ENCODE measurements at places on chromosomes 6 and 20.
A peak's percentile ranks its signal among the peaks of the same experiment; 100 is the strongest.

- no peak for DNase-seq
These were observed 41.3 kb upstream of the ZMYND8 start for GRCh38 chr20:47397652-47398301.

GRCh38 chr6:169669147-169669546, 32.7 kb downstream of the WDR27 start:
- no peak for DNase-seq

- no peak for DNase-seq
These were observed 489.8 kb upstream of the SOX4 start for GRCh38 chr6:21103626-21104224.

- DNase-seq, result no peak
These were observed 90.7 kb upstream of the PRDM1 start for GRCh38 chr6:105995391-105995865.

DNA sequence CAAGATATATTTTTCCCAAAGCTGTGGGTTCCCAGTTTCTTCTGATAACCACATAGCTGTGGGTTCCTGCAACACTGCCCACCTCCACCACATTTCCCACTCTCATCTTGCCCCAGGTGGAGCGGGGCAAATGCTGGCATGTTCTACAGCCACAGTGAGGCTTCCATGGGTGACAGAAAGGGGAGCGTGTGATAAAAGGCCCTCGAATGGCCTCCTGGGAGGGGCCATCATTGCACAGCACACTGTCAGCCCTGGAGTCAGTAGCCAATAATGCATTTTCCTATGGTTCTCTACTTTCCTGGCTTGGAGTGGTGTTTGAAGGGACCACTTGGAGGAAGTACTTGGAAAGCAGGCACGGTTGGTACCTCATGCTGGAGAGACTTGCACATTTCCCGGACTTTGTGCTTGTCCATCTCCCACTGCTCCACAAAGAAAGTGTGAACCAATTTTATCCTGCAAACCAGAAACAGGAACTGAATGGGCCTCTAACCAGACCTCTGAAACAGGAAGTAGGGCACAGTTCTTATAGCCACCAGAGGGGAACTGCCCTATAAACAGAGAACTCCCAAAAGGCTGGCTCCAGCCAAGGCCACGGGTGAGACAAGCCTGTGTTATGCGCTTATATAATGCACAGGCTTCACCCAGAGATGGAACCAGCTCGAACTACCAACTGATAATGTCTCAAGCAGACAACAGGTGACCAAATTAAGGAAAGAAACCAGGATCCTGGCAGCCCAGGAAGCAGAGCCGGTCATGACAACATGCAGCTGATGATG, 8.6 kb downstream of the MAP3K5 start:
- peak; percentile 87 for DNase-seq

DNA sequence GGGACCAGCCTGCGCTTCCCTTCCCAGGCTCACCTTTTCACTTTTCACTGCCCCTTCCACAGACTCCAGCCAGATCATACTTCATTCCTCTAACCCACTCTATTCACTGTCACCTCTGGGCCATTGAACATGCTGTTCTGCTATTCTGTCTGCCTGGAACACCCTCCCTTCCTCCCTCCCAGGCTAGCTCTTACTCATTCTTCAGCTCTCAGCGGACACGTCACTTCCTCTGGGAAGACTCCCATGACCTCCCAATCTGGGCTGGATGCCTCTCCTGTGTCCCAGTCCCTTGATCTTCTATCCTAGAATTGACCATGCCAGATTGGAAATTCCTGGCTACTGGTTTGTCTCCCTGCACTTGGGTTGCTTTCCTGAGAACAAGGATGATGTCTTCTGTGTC, 5.0 kb downstream of the SLC12A5 start:
- DNase-seq, result no peak

- DNase-seq, result peak; percentile 42
These were observed 20.6 kb upstream of the ARHGAP18 start for GRCh38 chr6:129730477-129731165.

- DNase-seq, result peak; percentile 45
These were observed 82.1 kb downstream of the ADAT2 start for GRCh38 chr6:143368426-143368825.

DNA sequence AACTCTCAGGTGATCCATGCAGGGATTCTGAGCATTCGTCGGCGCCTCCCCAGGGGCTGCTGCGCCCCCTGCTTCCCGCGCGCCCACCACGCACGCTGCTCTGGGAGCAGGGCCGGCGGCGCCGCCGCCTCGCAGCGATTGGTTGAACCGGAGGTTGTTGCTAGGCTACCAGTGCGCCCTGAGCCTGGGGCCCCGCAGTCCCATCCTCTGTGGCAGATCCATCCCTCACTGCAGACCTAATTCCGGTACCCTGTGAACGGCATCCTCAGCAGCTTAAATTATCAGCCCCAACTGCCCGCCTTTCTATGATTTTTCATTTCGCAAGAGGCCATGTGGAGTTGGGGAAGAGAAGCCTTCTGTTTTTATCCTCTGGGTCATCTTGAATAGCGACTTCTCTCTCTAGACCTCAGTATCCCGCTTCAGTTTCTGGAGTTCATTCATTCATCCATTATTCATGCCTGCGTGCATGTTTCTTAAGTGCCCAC, 15.4 kb downstream of the PNPLA1 start:
- DNase-seq, result no peak

- DNase-seq, result no peak
These were observed 4.9 kb upstream of the ARFGAP1 start for GRCh38 chr20:63267691-63268090.

DNA sequence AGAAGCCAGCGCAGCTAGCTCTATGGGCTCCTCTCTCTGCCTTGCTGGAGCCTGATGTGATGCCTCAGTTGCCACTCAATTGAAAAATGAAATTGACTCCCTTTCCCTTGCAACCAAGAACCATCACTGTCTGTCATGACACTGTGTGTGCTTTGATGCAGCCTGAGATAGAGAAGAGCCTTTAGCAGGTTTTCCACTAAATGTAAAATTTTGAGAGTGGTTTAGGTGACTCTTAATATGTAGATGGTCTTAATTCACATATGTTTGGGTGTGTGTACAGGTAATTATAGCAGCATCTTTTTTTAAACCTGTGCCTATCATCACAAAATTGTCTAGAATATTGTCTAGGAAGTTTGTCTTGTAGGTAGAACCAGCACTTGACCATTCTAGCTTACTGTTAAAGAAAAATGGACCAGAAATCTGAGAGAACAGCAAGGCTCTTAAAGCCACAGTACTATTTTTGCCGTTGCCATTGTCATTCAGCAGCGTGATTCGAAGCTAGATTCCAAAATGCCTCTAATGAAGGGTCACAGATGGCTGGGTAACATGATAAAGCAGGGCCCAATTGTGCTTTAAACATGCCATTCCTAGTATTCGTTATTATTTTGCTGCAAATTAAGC, 1.3 kb downstream of the ARFGEF3 start:
- no peak for DNase-seq

- DNase-seq, result no peak
These were observed 320.9 kb downstream of the UTRN start for GRCh38 chr6:144606083-144606482.

- DNase-seq, result peak; percentile 73
These were observed 33.3 kb upstream of the TXLNB start for GRCh38 chr6:139325125-139325524.

DNA sequence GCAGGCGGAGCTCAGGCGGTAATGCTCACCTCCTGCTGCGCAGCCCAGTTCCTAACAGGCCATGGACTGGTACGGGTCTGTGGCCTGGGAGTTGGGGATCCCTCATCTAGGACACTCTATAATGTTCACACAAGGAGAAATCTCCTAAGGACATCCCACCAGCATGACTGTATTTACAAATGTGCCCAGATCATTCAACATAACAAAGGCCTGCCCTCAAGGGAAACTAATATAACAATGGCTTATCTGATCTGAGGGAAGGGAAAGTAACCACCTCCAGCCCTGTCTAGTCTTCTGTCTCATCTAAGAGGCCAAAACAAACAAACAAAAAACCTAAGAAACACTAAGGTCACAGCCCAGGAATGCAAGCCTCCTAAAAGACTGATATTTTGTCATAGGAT, 232.8 kb downstream of the RNGTT start:
- no peak for DNase-seq

DNA sequence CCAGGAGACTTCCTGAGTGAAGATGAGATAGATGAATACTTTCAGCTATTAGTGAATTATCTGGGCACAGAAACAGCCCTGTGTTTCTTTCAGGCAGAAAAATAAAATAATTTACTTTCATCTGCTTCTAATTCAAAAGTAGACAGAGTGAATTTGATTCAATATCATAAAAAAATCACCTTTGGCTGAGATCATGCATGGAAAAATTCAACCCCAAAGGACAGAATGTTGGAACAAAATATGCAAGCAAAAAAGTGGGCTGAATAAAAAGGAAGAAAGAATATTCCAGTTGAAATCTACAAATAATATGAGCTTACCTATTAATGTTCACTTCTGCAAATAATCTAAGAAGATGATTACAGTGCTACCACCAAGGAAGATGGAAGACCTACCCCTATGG, 546.9 kb downstream of the TFAP2B start:
- DNase-seq, result no peak

DNA sequence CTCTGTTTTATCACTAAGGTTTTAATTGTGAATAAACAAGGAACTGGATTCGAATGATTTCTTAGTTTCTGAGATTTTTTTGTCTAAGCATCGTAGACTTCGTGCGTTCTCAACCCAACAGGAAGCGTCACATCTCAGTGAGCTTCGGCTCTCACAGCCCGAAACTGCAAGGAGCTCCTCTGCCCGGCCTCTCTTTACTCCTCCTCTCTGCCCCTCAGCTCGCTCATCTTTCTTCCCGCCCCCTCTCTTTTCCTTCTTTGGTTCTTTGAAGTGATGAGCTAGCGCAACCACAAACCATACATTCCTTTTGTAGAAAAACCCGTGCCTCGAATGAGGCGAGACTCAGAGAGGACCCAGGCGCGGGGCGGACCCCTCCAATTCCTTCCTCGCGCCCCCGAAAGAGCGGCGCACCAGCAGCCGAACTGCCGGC, 480 bp upstream of the NT5E start:
- no peak for DNase-seq

DNA sequence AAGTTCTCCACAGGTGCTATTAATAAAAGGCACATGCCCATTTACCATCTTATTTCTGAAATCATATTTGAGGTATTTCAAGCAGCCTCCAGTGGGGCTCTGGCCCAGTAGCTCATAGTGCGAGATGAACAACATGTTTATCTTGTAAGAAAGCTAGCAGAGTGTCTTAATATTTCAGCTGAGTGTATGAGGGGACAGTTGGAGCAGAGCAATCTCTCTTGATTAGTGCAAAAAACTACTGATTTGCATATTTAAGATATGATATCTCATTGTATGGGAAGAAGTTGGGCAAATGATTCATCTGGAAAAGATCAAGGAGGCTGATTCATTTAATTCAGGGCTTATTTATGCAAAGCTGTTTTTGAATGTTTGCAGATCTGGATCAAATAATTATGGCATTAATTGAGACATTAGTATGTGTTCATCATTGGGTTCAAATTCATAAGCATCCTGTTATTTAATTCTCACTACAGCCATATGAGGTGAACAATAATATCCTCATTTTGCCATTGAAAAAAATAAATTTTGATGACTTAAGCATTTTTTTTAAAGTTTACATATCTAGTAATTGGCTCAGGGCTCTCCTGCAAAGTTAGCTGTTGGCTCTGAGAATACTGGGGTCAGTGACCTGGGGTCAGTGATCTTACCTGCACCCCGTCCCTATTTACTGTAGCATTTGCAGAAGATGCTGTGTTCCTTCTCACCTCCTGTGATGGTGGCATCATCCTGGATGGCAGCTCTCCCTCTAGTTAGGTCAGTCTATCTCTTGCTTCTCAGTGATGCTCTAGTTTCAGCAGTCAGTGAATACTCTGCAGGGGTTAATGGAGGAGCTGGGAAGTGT, 24.1 kb upstream of the GCLC start:
- DNase-seq, result no peak

DNA sequence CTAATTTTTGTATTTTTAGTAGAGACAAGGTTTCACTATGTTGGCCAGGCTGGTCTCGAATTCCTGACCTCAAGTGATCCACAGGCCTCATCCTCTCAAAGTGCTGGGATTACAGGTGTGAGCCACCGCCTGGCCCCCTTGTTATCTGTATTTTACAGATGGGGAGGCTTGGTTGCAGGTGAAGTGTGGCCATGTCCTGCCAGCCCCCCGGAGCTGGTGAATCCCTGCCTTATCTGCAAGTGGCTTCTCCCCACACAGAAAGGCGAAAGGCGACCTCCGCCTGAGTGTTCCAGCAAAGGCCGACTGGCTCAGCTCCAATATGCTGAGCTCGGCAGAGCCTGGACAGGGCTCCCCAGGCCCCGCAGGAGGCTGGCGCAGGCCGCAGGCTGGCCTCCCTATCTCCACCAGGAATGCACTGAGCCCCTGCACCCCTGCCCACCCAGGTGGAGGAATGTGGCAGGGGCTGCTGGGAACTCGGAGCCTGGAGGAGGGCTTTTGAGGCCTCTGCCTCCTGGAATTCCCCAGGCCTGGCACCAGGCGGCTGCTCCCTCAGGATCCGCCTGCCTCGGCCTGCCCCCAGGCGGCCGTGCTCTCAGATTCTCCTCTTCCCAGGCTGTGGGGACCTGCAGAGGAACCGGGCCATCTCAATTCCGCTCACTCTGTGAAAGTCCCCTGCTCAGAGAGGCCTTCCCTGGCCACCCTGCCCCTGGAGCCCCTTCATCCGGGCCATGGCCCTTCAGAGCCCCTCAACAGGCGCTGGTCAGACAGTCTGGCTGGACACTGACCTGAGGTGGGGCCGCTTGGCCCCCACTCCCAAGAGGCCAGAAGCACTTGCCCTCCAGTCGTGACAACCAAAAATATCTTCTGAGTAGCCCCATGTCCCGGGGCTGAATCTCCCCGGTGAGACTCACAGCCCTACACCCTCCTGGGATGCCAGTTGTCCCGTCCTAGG, 9.3 kb upstream of the LAMA5 start:
- DNase-seq, result no peak

GRCh38 chr6:108733706-108734265, 114.4 kb upstream of the ARMC2 start:
- no peak for DNase-seq

DNA sequence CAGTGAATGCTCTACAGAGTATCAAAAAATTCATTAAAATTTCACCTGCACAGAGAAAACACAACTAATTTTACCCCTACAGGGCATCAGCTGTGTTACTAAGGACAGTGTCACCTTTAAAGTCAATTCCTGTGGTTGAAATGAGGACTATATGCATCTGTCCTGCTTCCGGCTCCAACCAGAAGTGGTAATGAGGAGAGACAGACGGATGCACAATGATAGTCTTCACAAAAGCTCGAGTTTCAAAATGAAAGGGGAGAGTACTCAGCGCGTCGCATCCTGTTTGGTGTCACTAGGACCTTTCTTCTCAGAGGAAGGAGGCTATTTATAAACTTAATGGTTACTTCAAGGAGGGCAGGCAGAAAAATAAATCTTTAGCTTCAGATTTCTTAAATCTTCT, 86.5 kb downstream of the LYRM4 start:
- no peak for DNase-seq

DNA sequence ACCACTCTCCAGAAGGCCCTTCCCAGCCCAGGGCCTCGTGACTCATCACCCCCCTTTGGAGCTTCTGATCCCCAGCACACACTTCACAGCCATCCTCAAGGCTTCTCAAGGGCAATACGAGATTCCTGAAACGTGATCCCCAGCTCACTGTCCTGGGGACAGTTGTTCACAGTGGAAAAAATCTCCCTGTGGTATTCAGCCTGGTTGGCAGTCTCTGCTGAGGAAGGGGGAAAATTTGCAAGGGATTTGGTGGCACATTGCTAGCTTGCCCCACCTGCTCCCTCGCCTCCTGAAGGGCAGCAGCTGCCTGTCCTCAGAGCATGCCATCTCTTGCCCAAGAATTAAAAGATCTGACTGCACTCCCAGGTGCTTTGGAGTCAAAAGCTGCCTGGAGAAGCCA, 20.7 kb upstream of the PKHD1 start:
- no peak for DNase-seq

GRCh38 chr6:131844243-131844841, 36.5 kb downstream of the ENPP1 start:
- no peak for DNase-seq

All from inflammatory macrophage treated with lipopolysaccharide for 4 hours (primary cell).